ENCODE measurements at places on chromosomes 2 and 18.
A peak's percentile ranks its signal among the peaks of the same experiment; 100 is the strongest.

GRCh38 chr2:230872968-230873660, 8.4 kb downstream of the ITM2C start:
- no peak for DNase-seq
- H3K4me1 ChIP-seq, result peaks cover 10% of the 10 kb centered on the region
- no peak overlapping the region for H3K27ac ChIP-seq
- no peak overlapping the region for H3K4me3 ChIP-seq
- H3K27me3 ChIP-seq, result no peaks in the 10 kb centered on the region
- H3K36me3 ChIP-seq, result peaks cover 4% of the 10 kb centered on the region

GRCh38 chr2:195343942-195344530, 313.0 kb upstream of the SLC39A10 start:
- H3K27ac ChIP-seq, result no peak overlapping the region
- H3K4me3 ChIP-seq, result no peak overlapping the region
- H3K4me1 ChIP-seq, result no peaks in the 10 kb centered on the region
- H3K27me3 ChIP-seq, result no peaks in the 10 kb centered on the region
- H3K36me3 ChIP-seq, result no peaks in the 10 kb centered on the region

DNA sequence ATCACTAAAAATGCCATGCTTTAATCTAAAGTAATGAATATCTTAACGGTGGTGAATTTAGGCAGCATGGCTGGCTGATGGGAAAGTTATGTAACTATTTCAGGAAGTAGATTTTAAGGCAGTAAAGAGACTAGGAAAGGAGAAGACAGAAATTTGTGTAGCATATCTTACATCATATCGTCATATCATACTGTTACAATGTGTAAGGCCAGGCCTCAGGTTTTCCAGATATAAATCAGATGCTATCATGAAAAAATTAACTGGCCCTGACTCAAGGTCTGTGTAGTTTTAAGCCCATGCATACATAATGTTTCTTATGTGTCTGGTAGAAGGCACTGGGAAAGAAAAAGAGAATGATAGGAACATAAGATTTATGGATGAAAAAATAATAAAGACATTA, 8.9 kb upstream of the FAP start:
- H3K4me1 ChIP-seq, result no peaks in the 10 kb centered on the region
- no peak overlapping the region for H3K27ac ChIP-seq
- H3K27me3 ChIP-seq, result no peaks in the 10 kb centered on the region
- no peak for DNase-seq
- no peaks in the 10 kb centered on the region for H3K36me3 ChIP-seq

- no peaks in the 10 kb centered on the region for H3K4me1 ChIP-seq
- no peaks in the 10 kb centered on the region for H3K27me3 ChIP-seq
- no peak overlapping the region for H3K4me3 ChIP-seq
- H3K36me3 ChIP-seq, result no peaks in the 10 kb centered on the region
- DNase-seq, result no peak
- no peak overlapping the region for H3K27ac ChIP-seq
Measured at GRCh38 chr2:133292259-133292658, 276.0 kb downstream of the NCKAP5 start.

GRCh38 chr18:57581301-57581934, 5.1 kb downstream of the FECH start:
- DNase-seq, result peak; percentile 41
- H3K4me3 ChIP-seq, result no peak overlapping the region
- no peaks in the 10 kb centered on the region for H3K4me1 ChIP-seq
- H3K27me3 ChIP-seq, result no peaks in the 10 kb centered on the region
- H3K36me3 ChIP-seq, result peaks cover 42% of the 10 kb centered on the region

- H3K27me3 ChIP-seq, result peaks cover 31% of the 10 kb centered on the region
- H3K36me3 ChIP-seq, result no peaks in the 10 kb centered on the region
- H3K27ac ChIP-seq, result no peak overlapping the region
Measured at GRCh38 chr2:44880125-44880483, 61.4 kb upstream of the SIX3 start.

GRCh38 chr18:79949697-79950487, 1.6 kb downstream of the SLC66A2 start:
- no peaks in the 10 kb centered on the region for H3K36me3 ChIP-seq
- H3K27me3 ChIP-seq, result no peaks in the 10 kb centered on the region
- peak overlapping the region; percentile 31 for H3K27ac ChIP-seq
- peaks cover 28% of the 10 kb centered on the region for H3K4me1 ChIP-seq

GRCh38 chr2:195026261-195026660, 630.8 kb upstream of the SLC39A10 start:
- H3K4me3 ChIP-seq, result no peak overlapping the region
- no peaks in the 10 kb centered on the region for H3K4me1 ChIP-seq
- no peak overlapping the region for H3K27ac ChIP-seq
- no peaks in the 10 kb centered on the region for H3K36me3 ChIP-seq
- DNase-seq, result no peak

- no peak overlapping the region for H3K4me3 ChIP-seq
- H3K27ac ChIP-seq, result no peak overlapping the region
- H3K36me3 ChIP-seq, result no peaks in the 10 kb centered on the region
- H3K27me3 ChIP-seq, result no peaks in the 10 kb centered on the region
- DNase-seq, result peak; percentile 69
- H3K4me1 ChIP-seq, result peaks cover 1% of the 10 kb centered on the region
Measured at GRCh38 chr2:136131961-136132824, 14.2 kb upstream of the CXCR4 start.

DNA sequence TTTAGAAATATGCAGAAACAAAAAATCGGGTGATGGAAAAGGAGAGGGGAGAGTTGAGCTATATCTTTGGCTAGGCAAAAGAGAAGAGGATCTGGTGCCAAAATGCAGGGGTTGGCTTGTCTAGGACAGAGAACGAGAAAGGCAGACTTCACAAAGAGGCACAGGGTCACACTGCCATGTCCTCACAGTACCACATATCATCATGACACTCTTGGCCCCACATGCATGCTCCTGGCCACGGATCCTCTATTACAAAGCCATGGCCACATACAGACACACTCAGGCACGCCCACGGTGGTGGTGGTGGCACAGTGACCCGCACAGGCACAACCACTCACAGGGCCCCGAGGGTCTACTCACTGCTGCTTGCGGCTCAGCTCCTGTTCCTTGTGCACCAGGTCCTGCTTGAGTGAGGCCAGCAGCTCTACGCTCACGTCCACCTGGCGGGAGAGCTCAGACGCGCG, 15.9 kb downstream of the FBXO41 start:
- peaks cover 7% of the 10 kb centered on the region for H3K4me1 ChIP-seq
- no peak overlapping the region for H3K4me3 ChIP-seq
- no peak for DNase-seq
- no peaks in the 10 kb centered on the region for H3K36me3 ChIP-seq

DNA sequence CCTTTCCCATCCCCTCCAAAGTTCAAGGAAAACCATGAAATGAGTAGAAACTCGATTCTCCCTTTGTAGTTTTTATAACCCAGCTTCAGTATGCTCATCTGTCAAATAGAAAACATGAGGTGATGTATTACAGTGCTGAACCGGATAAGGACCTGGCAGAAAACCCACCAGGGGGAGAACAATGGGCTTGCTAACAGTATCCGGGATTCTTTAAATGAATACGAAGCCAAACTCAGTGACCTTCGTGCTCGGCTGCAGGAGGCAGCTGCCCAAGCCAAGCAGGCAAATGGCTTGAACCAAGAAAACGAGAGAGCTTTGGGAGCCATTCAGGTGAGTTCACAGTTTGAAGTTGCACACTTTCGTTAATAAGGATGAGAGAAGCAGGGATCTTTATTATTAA, 113.6 kb upstream of the TTC39C start:
- no peak overlapping the region for H3K27ac ChIP-seq
- H3K4me3 ChIP-seq, result no peak overlapping the region
- no peaks in the 10 kb centered on the region for H3K36me3 ChIP-seq
- H3K4me1 ChIP-seq, result no peaks in the 10 kb centered on the region
- DNase-seq, result no peak

GRCh38 chr2:143802871-143803650, 673.8 kb downstream of the ARHGAP15 start:
- peaks cover 4% of the 10 kb centered on the region for H3K4me1 ChIP-seq
- H3K36me3 ChIP-seq, result no peaks in the 10 kb centered on the region
- no peak overlapping the region for H3K27ac ChIP-seq
- H3K27me3 ChIP-seq, result no peaks in the 10 kb centered on the region
- DNase-seq, result no peak
- H3K4me3 ChIP-seq, result no peak overlapping the region

- peak within 1 kb of the TSS; percentile 77 for H3K27ac ChIP-seq
- H3K4me3 ChIP-seq, result peak within 1 kb of the TSS; percentile 77
- H3K4me1 ChIP-seq, result peaks cover 23% of the 10 kb centered on the region
- H3K36me3 ChIP-seq, result no peaks in the 10 kb centered on the region
Measured at GRCh38 chr18:46071653-46072375, at the start of gene PSTPIP2. Gene PSTPIP2 (minus strand): TSS chr18:46072260. CDS start chr18:46072188, 72 bp downstream.

DNA sequence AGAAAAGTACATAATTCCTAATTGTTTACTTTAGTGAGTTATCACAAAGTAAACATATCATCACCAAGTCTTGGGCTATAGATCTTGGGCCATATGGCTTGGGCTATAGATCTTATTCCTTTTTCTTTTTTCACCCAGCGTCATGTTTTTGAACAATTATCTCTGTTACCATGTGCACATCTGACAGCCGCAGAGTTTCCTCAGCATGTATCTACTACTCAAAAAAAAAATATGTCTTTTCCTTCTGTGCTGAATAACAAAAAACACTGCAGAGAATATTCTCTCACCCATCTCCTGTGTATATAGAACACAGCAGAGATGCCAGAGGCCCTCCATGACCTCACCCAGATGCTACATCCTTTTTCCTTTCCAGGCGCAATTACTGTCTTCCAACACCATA, 76.2 kb upstream of the MYO3B start:
- no peak overlapping the region for H3K27ac ChIP-seq
- no peaks in the 10 kb centered on the region for H3K36me3 ChIP-seq
- H3K27me3 ChIP-seq, result no peaks in the 10 kb centered on the region
- no peak overlapping the region for H3K4me3 ChIP-seq
- no peak for DNase-seq
- H3K4me1 ChIP-seq, result no peaks in the 10 kb centered on the region

DNA sequence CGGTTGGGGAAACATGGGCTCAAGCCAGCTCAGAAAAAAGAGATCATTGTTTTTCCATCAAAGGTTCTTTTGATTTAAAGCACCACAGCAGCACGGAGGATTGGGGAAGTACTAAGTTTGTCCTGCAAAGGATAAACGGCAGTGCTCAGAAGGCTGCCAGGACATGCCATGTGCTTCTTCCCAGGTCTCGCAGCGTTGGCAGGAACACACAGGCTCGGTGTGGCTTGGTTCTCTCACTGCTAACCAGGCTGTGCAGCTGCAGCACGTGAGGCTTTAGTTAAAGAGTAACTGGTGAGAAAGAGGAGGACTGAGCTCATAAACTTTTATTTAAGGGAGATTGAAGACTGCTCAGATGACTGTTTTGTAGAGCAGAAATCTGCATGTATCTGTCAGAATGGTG, 264.3 kb downstream of the TSN start:
- H3K27ac ChIP-seq, result no peak overlapping the region
- no peaks in the 10 kb centered on the region for H3K36me3 ChIP-seq
- no peaks in the 10 kb centered on the region for H3K4me1 ChIP-seq
- peaks cover 12% of the 10 kb centered on the region for H3K27me3 ChIP-seq
- H3K4me3 ChIP-seq, result no peak overlapping the region

- H3K36me3 ChIP-seq, result no peaks in the 10 kb centered on the region
- H3K4me1 ChIP-seq, result peaks cover 4% of the 10 kb centered on the region
- DNase-seq, result no peak
- H3K4me3 ChIP-seq, result no peak overlapping the region
- no peak overlapping the region for H3K27ac ChIP-seq
Measured at GRCh38 chr2:1606046-1606400, 138.3 kb downstream of the PXDN start.

- no peak overlapping the region for H3K27ac ChIP-seq
- H3K27me3 ChIP-seq, result no peaks in the 10 kb centered on the region
- no peaks in the 10 kb centered on the region for H3K4me1 ChIP-seq
- peak overlapping the region; percentile 47 for H3K4me3 ChIP-seq
- no peaks in the 10 kb centered on the region for H3K36me3 ChIP-seq
Measured at GRCh38 chr18:3498698-3499471, 48.9 kb downstream of the TGIF1 start.

GRCh38 chr2:98299211-98299905, 46.9 kb upstream of the CNGA3 start:
- H3K27ac ChIP-seq, result no peak overlapping the region
- peaks cover 8% of the 10 kb centered on the region for H3K4me1 ChIP-seq
- H3K36me3 ChIP-seq, result no peaks in the 10 kb centered on the region
- no peaks in the 10 kb centered on the region for H3K27me3 ChIP-seq
- H3K4me3 ChIP-seq, result no peak overlapping the region

Data from tibial artery (tissue), 4 donors.